ENCODE measurements at places on chromosomes 1 and 21.
A peak's percentile ranks its signal among the peaks of the same experiment; 100 is the strongest.

- DNase-seq: no peak
These were observed 4.6 kb upstream of the NAXE start for GRCh38 chr1:156586892-156587477.

DNA sequence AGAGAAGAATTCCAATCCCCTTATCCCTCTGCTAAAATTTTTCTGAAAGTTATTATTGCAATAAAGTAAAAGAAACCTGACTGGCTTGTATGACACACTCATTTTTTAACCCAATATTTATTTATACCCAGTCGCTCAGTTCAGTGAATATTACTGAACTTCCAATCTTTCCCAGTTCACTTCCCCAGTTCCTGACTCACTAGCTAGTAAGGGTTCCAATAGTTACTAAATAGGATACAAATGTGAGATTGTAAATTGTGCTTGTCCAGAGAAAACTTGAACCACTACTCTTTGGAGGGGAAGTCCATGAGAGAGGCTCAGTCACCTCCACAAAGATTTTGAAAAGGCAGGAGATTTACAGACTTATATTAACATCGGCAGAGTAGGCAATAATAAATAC lies 31.4 kb downstream of the PRDX6 start:
- no peak for DNase-seq

- peak; percentile 60 for DNase-seq
These were observed at the start of gene NCAM2 for GRCh38 chr21:20997636-20998455. NCAM2 (plus strand) TSS chr21:20998409.

- no peak for DNase-seq
These were observed 6.8 kb downstream of the XKR8 start for GRCh38 chr1:27966402-27967105.

DNA sequence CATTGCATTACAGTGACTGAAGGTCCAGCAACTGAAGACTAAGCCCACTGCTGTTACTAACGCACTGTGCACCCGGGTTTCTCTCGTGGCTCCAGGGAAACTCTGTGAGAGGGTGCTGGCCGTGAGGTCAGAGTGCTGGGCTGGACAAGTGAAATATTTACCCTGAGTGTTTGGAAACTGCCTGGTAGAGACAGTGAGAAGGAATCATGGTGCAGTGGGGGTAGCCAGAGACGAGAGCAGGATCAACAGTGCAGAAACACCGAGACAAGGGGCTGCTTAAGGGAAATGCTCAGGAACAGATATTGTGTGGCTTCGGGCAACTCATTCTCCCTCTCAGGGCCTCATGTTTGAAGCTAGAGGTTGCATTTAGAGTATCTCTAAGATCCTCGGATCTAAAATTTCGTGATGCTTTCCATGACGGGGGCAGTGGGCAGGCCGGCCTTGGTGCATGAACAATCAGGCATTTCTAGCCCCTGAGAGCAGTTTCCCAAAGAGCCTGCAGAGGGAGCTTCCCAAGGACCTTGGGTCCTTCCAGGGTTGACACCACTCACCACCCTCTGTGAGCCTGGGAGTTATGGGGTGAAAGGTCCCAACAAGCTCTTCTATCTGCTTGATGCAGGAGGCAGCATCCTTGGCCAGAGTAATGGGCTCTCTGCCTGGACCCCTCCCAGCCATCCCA lies 9.7 kb downstream of the CD2 start:
- DNase-seq: no peak

DNA sequence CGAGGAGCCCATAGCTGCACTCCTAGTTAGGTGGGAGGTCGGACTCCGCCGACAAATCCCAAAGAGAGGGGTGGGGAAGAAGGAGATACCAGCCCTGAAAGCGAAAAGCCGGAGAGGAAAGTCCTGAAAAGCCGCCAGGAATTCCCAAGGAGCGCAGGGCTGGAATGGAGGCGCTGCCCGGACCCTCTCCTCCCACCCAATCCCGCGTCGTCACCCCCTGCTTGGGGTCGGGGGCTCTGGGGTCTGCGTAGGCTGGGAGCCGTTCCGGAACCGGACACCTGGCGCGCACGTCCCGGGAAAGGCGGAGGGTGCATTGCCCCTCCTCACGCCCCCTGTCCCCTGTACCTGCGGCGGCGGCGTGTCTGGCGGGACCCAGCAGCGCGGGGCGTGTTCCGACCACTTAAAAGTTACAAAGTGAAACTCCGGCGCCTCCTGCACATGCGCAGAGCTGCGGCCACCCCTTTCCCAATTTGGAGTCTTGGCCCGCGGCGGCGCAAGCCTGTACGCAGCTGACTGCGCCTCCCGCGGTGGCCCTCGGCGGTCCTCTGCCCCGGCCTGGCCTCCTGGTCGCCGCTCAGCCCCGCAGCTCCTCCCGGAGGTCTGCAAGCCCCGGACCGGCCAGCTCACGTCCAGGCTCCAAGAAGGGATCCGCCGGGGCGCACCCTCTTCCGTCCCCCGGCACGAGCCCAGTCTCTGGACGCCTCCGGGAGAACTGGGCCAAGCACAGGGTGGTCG lies at the start of gene TMEM63A:
Gene TMEM63A, minus strand, starts transcription at position 422 of the 735 bp plus-strand sequence. CDS start 4,800 bp downstream, outside the sequence.
- no peak for DNase-seq

- DNase-seq: no peak
These were observed 12.6 kb downstream of the COL6A1 start for GRCh38 chr21:45994086-45994661.

GRCh38 chr1:162565460-162565859 lies 3.9 kb downstream of the UAP1 start:
- no peak for DNase-seq

DNA sequence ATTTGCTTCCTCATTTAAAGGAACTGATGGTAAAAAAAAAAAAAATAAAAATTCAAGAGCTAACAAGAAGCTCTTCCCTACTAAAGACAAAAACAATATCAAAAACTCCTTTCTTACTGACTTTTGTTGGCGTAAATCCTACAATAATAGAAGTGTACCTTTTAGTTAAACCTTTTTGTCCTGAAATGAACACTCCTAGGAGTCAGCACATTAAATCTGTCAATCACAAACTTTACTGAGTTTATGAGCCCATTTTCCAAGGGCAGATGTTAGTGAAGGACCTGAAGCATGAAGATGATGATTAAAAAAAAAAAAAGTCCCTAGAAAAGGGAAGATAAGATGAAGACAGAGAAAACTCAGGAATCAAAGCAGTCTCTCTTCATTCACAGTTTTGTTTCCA lies 22.6 kb upstream of the DDX59 start:
- no peak for DNase-seq

- peak; percentile 16 for DNase-seq
These were observed 103.7 kb upstream of the NFIA start for GRCh38 chr1:60978421-60979357.

GRCh38 chr1:231094421-231094820 lies 54.4 kb upstream of the FAM89A start:
- DNase-seq: no peak

DNA sequence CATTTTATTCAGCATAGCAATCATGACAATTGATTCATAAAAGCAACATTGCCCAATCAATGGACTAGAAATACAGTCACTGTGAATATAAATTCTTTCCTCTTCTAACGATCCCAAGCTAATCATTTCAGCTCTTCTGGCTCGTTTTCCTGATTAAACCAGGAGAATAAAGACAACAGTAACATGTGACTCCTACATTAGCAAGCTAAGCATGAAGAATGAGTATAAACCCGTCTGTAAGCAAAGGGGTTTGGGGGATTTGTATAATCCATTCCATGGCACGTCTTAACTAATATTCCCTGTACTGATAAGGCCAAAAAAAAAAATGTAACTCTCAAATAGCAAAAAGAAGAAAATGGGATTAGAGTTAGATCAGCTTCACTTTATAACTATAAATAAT lies 21.6 kb downstream of the IRF2BP2 start:
- no peak for DNase-seq

GRCh38 chr1:66282891-66283621 lies 250.9 kb upstream of the SGIP1 start:
- no peak for DNase-seq

- DNase-seq: no peak
These were observed 107.2 kb downstream of the SIM2 start for GRCh38 chr21:36806103-36806502.

DNA sequence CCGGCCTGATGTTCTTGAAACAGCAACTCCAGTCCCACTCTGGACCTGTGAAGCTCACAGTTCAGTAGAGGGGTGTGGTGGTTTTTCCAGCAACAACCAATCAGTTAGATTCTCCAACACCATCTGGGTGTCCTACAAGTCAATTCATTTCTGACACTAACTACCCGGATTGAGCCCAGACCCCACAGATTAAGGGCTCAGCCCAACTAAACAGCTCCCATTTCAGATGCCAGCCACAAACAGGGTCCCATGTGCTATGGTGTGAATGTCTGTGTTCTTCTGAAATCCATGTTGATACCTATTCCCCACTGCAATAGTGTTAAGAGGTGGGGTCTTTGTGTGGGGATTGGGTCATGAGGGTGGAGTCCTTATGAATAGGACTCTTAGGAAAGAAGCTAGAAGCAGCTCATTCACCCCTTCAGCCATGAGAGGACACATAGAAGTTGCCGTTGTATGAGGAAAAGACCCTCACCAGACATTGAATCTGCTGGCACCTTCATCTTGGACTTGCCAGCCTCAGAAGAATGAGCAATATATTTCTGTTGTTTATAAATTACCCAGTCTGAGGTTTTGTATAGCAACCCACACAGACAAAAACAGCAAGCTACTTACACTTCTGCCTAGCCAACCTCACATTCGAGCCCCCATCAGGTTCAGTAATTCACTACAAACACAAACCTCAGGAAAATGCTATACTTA lies 53.6 kb downstream of the IRF2BP2 start:
- DNase-seq: no peak

DNA sequence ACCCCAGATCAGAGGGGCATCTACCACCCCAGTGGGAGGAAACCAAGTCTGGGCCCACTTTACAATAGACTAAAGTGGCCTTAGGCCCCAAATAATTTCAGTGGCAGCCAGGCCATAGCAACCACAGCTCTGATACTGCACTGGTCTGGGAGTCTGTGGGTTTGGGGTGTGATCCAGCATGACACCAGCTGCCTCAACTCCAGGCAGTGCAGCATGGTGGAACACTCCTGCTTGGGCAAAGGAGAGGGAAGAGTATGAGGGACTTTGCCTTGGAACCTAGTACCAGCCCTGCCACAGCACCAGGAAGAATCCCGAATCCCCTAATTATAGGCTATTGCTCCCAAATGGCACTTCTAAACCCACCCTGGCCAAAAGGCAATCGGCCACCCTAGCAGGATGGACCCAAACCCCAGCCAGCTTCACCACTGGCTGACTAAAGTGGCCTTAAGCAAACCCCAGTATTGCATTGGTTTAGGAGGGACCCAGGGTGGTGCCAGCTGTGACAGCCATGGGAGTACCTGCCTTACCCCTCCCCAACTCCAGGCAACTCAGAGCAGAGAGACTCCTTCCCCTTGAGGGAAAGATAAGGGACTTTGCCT lies 47.1 kb downstream of the PACC1 start:
- no peak for DNase-seq

DNA sequence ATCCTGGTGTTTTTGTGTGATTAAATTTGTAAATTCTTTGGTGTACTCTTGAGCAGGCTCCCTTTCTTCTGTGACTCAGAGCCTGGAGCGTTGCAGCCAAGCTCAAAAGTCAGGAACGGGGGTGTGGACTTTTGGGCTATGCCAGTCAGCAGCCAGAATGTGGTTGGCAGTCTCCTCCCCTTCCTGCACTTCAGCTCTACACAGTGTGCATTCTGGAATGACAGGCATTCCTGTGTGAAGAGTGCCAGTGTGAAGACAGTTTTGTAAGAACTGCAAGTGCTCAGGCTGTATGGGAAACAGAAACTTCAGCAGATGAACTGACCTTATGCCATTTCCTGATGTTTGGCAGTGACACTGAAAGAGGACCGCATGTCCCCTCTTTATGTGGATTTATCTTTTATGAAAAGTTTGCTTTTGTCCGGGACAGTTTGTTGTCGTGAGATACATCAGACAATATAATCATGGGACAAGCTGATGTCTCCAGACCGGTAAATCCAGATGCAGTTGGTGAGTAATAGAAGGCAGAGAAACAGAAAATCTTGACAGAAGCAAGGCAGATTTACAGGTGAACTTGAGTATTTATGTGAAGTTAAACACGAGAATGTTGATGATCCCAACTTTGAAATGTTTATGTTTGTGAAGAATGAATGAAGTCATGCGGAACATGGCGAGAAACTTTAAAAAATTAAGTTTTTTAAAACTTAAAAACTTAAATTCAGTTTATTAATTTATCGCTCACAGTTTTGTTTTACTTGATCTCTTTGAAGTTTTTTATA lies 67.7 kb upstream of the RCC1 start:
- no peak for DNase-seq

- no peak for DNase-seq
These were observed 271.0 kb downstream of the DSCAM start for GRCh38 chr21:40575976-40576375.

DNA sequence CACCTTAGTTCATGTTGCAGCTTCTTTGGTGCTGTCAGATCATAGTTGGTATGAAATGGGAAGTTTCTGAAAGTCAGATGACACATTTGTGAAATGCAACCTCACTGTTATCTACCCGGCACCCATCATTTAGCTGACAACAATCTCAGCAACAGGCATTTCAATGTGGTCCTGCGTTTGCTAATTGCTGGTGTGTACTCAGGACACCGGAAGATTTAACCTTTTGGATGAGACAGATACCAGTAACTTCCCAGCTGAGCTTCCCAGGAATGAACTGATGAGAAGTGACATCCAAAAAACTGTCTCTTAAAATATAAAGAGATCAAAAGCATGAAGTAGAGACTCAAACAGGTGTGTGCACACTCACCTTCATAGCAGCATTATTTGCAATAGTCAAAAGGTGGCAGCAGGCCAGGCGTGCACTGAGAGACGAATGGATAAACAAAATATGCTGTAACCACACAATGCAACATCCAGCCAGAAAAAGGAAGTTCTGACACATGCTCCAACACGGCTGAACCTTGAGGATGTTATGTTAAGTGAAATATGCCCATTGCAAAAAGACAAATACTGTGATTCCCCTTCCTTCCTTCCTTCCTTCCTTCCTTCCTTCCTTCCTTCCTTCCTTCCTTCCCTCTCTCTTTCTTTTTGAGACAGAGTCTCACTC lies 7.9 kb upstream of the CLDN14 start:
- no peak for DNase-seq

GRCh38 chr1:9452516-9453140 lies 86.6 kb upstream of the SLC25A33 start:
- DNase-seq: no peak

DNA sequence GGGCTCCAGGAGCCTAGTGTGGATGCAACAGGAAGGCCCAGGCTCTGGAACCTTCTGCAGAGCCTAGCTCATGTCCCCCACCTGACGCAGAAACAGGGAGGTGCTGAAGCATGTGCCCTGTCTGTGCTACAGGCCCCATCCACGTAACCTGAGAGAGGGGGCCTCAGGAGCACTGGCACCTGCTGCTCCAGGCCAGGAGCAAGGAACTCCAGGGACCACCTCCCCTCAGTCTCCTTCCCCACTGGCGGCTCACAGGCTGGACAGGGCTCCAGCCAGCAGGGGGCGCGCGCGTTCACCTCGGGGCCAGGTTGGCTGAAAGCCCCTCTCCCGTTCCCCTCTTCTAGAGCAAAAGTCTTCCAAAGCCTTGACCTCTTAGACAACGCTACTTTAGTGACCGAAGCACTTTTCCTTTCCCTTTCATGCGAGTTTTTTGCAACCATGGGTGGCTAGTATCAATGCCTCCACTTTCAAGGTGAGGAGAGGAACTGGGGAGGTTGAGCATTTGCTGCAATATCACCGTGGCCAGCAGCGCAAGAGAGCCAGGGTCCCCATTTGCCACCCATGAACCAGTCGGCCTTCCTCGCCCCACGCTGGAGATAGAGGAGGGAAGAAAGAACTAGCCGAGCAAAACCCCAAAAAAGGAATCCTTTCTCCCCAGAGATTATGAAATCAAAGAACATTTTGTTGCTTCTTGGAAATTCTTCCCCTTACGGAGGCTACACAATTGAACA lies 52.4 kb upstream of the GPR157 start:
- DNase-seq: no peak

- no peak for DNase-seq
These were observed 198.9 kb upstream of the UBE2U start for GRCh38 chr1:64004451-64005025.

Data from NCI-H1092 treated with DMSO at 0.1 percent for 48 hours (cell line).